HCEC 1CT (cell line): ENCODE measurements at places on chromosomes 3 and 15.

GRCh38 chr3:142915636-142916035, 26.8 kb upstream of the PCOLCE2 start:
- no peak for DNase-seq

DNA sequence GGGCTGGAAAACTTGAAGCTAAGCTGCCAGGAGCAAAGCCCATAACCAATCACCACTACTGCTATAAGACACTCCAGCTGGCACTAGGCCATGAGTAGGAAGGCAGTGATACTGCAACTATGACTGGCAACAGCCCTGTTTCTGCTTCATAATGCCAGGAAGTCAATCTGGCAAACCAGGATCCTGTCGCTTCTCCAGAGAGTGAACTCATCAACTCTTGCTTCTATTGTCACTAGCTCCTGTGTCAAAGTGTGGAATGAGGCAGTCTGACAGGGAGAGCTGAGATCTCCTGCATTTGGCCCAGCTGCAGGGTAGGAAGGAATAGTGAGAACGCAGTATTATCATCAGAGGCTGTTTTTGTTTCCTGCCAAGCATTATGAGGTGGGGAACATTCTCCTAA, 105.3 kb downstream of the CTNNB1 start:
- peak; percentile 4 for DNase-seq

- DNase-seq: no peak
Measured at GRCh38 chr3:23711916-23712494, 93.8 kb upstream of the UBE2E1 start.

DNA sequence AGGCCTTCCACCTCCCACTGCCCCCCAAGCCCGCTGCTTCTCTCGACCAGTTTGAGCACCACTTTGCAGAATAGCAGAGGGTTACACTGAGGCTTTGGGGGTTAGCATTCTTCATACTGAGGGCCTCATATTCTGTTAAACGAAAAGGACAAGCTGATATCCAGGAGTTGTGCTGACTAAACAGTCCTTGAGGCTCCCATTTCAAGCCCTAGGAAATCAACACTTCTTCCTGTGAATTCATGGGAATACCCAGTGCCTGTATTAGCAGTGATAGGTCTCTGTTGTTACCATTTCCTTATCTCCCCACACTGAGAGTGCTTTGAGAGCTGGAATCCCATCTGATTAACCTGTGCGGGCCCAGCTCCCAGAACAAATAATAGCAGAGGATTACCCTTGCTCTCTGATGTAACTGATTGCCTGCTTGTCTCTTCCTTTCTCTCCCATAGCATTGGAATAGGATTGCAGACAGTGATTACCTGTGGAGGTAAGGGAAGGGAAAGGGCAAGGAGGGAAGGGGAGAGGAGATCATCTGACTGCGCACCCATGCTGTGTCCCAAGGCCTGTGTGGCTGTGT, 930 bp downstream of the FBXW12 start:
- DNase-seq: no peak

DNA sequence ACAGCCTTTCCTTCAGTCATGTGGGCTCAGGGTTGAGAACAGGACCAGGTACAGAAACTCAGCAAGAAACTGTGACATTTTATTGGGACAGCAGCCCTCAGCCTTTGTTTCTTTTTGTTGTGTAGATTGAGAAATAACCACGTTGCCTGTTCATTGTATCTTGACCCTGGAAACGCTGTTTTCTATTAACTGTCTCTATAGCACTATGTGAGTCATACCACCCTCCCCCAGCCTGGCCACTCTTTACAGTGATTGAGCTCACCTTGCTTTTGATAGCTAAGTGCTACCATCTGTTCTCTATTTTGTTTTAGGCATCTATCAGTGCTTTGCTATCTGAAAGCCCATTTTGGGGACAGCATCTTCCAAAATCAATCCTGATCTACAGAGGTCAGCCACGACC, 127.9 kb downstream of the CD47 start:
- DNase-seq: peak; percentile 22

GRCh38 chr3:128863560-128863959, 15.9 kb upstream of the ACAD9 start:
- no peak for DNase-seq

DNA sequence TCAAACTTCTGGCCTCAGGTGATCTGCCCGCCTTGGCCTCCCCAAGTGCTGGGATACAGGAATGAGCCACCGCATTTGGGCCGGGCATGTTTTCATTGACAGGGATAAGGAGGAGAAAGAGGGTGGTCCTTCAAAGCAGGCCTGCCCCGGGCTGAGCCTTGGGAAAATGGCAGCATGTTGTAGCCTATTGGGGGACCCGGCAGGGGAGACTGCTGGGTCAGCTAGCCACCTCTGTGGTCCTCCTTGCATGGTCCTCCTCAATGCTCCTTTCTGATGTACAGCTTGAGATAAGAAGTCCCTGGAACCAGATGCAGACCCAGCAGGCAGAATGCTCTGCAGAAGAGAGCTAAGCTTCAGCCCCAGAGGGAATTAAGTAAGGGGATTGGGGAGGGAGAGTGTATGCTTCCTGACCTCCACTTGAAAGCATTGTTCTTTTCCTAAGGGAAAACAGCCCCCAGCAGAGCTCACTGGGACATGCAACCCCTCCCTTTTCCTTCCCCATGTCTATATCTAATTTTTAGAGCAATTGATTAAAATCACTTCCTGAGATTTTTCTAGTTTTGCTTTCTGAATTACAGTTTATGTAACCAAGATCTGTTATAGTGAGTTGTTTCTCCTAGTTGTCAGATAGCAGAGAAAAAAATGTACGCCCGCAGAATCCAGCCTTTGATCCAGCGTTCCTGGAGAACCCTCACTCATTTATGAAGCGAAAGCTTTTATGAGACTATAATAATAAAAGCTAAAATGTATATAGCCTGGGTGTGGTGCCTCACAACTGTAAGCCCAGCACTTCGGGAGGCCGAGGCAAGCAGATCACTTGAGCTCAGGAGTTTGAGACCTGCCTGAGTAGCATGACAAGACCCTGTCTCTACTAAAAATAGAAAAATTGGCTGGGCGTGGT, 48.7 kb upstream of the VILL start:
- DNase-seq: no peak

DNA sequence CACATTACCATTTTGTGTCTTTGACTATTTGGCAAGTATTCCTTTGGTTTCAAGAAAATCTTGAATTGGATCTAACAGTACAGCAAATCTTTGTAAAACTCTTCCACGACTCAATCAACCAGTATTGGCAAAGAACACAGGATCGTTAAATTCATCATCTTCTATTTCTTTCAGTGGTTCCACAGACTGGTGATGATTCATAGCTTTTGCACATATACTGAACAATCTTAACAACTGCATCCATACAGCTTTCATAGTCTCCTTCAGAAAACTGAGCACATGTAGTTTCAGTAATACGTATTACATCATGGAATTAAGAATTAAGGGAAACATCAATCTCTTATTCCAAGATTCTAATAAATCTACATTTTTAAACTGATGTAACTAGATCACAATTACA, 91.6 kb upstream of the LIPC start:
- DNase-seq: peak; percentile 75

GRCh38 chr3:69129531-69129930, 7.1 kb upstream of the LMOD3 start:
- no peak for DNase-seq

GRCh38 chr3:16401273-16401672, 112.2 kb downstream of the RFTN1 start:
- DNase-seq: no peak

DNA sequence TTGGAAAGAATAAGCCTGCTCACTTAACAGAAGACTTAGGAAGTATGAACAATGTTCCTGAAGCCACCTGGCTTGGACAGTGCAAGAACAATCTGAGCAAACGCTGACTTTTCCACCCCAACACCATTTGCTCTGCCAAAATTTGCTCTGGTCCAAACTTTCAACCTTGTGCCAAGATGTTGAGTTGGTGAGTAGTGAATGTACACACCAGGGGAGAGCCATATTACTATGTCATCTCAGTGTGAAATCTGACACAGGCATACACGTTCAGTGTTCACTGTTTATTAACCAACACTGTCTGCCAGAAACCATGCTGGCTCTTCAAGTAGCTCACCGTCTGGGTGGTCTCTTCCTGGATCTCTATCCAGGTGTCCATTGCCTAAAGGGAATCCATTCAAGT, 152.9 kb upstream of the LPP start:
- no peak for DNase-seq

DNA sequence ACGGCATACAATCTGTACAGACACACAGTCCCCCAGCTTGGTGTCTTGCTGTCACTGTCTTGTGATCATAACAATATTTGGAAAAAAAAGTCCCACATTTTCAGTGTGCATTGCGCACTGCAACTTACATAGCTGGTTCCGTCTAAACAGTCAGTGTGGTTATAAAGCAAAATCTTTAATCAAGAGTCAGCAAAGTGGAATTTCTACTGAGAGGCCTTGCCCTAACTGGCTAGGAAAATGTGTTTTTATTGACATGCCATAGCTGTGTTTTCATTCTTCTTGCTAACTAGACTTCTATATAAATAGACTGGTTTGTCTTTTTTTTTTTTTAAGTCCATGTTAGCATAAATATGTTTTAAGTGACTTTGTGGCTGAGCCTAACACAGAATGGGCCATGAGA, 174.8 kb downstream of the POLR2M start:
- no peak for DNase-seq

- DNase-seq: no peak
Measured at GRCh38 chr3:51721062-51721745, 14.3 kb downstream of the GRM2 start.

DNA sequence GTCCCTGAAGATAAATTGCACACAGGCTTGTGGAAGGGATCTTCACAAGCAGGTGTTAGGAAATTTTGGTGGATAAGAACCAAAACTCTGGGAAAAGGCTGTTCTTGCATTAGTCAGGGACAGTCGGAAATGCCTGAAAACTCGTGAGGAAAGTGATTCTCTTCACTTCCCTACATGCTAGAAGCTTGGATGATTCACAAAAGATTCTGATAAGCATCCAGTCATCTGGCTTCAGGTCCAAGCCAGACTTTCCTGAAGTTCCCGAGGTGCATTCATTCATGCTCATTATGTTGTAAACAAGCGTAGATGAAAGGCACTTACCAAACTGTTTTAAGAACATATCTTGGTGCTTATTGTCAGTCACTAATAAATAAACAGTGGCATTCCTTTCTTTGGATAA, 1028.7 kb downstream of the NTRK3 start:
- DNase-seq: no peak
